GM23248 (cell line): ENCODE measurements at places on chromosomes 6 and 20. TPM values are rescaled to one million over a fixed set of nuclear protein-coding genes. Genes with fewer than 3 reads are reported as not detected.

The ZC3H12D gene
- total RNA-seq: 0.54 TPM in 1 of 2 replicates, not detected in the other

The ABHD12 gene
- total RNA-seq: 48.6 and 50.6 TPM in 2 replicates

The PACSIN1 gene
- total RNA-seq: not detected in 2 replicates

The AHI1 gene
- 11.1 and 19.9 TPM in 2 replicates for total RNA-seq
